ENCODE measurements at places on chromosomes 13 and 19.

- DNase-seq, result no peak
Measured at GRCh38 chr13:35252536-35253205, 223.8 kb downstream of the MAB21L1 start.

- DNase-seq, result no peak
Measured at GRCh38 chr13:29541400-29541799, 54.1 kb downstream of the SLC7A1 start.

DNA sequence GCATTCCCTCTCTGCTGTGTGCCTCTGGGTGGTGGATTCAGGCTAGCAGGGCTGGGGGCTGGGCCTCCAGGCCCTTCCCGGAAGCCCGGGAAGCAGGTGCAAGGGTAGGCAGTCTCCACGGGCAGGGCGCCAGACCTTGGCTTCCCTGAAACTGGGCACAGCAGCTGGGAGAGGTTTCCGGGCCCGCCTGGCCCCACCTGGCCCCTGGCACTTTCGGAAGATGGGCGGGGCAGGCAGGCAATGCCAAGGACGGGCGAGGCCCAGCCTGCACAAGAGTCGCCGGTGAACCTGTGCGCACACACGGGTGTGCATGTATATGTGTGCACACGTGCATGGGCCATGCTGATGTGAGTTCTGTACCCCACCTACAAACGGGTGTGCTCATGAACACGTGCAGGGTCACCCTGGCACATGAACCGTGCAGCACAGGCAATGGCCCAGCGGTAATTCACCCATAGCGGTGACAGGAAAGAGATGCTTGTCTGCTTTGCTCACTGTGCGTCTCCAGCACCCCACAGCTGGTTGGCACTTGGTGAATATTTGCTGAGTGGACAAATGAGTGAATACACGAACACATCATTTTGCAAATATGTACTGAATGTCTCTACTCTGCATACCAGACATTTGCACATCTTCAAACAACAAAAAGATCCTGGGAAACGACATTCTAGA is 15.3 kb downstream of the GADD45B start:
- DNase-seq, result no peak

GRCh38 chr13:70090036-70090723 is 17.4 kb upstream of the ATXN8OS start:
- no peak for DNase-seq

DNA sequence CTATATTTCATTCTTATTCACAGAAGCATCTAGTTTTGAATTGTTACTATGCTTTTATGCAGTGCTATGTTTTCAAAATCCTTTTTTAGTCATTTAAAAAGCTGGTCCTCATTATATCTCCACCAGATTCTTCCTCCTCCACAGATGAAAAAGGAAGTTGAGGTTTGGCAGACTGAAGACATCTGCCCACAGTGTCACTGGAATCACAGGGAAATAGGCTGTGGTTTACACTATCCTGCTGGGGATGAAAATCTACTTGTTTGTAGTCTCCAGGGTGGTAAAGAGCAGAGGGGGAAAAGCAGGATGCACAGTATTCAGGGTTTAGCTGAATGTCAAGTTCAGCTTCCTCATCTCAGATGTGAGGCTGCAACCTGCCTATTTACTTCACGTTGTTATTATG is 351.2 kb downstream of the DNAJC15 start:
- DNase-seq, result no peak

DNA sequence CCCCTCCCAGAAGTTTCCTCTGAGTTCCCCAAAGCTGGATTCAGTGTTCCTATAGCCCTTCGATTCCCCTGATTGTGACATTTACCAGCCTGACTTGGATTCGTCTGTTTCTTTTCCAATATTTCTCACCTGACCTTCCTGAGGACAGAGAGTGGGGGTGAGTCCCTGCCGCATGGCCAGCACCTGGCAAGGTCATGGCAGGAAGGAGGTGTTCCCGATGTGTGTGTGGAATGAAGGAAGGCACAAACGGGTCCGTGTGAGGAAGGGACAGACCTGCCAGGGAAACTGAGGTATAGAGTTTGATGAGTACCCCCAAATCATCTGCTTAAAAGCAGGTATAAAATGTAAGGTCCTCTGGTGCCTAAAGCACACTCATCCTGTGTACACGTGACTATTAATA is 3.3 kb downstream of the COL4A1 start:
- DNase-seq, result no peak

- no peak for DNase-seq
Measured at GRCh38 chr19:46480415-46480814, 9.1 kb upstream of the PNMA8A start.

- no peak for DNase-seq
Measured at GRCh38 chr19:15550929-15551292, 42.6 kb downstream of the CYP4F22 start.

DNA sequence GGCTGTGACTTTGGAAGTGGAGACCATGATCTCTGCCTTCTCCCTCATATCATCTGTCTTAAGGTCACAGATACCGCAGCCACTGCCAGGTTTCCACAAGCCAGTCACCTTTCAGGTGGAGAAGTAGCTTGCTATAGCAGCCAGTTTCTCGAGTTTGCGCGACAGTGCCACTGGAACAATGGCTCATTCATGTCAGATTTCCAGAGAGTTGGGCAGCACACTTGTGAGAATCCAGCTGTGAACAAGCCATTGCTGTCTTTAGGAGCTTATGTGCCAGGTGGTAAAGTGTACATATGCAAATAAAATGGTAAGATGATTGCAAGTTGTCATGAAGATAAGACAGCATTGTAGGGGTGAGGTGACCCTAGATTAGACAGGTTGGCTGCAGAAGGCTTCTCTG is 22.3 kb downstream of the GARRE1 start:
- DNase-seq, result no peak

DNA sequence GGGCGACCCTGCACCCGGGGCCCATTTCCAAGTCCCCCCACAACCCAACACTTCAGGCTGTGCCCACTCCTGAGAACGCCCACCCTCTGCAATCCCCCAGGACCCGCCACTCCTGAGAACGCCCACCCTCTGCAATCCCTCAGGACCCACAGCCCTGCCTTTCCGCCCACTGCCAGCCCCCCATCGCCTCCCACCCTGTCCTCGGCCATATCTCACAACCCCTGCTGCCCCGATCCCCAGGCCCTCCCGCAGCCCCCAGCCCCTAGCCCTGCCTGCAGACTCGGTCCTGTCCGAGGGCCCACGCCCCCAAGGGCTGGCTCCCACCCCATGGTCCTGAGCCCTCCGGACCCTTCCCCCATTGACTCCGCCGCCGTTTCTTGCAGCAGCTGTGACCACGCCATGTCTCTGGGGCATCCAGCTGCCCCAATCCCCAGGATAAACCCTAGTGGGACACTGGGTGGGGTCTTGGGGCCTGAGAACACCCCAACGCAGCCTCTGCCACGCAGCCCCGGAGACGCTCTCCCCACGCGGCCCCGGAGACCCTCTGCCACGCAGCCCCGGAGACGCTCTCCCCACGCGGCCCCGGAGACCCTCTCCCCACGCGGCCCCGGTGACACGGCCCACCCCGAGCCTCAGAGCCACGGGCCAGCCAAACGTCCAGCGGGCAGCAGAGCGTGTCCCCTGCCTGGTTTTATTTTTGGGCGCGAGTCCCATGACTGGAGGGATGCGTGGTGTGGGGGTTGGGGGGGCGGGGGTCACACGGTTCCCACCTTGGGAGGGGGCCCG is 17.0 kb downstream of the SBNO2 start:
- DNase-seq, result no peak

GRCh38 chr13:114142640-114143490 is 10.4 kb upstream of the RASA3 start:
- DNase-seq, result no peak

- DNase-seq, result no peak
Measured at GRCh38 chr13:97327506-97328221, 105.5 kb downstream of the MBNL2 start.

DNA sequence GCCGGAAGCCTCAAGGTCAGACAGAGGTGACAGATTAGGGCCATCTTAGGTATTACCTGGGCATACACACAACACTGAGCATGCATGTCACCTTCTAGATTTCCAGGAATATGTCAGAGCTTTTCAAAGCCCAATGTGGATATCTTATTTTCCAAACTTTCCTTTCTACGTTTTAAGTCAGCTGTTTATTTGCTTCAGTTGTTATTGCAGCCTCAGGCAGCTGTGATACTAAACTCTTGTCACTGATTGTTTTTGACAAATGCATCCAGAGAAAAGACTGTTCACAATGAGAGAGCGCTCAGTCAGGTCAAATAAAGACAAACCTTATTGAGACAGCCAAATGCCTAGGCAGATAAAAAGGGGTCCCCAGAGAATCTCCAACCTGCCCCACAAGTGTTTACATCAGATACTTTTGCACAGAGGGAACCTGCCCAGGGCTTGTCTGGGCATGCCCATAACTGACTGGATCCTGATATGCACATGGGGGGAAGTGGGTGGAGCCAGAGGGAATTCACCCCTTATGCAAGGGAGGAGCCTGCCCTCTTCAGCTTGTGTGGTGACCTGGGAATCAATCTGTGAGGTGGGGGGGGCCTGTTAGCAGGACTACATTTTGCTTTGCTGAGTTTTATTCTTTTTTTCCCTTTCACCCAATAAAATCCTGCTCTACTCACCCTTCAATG is 28.5 kb downstream of the MED4 start:
- no peak for DNase-seq

DNA sequence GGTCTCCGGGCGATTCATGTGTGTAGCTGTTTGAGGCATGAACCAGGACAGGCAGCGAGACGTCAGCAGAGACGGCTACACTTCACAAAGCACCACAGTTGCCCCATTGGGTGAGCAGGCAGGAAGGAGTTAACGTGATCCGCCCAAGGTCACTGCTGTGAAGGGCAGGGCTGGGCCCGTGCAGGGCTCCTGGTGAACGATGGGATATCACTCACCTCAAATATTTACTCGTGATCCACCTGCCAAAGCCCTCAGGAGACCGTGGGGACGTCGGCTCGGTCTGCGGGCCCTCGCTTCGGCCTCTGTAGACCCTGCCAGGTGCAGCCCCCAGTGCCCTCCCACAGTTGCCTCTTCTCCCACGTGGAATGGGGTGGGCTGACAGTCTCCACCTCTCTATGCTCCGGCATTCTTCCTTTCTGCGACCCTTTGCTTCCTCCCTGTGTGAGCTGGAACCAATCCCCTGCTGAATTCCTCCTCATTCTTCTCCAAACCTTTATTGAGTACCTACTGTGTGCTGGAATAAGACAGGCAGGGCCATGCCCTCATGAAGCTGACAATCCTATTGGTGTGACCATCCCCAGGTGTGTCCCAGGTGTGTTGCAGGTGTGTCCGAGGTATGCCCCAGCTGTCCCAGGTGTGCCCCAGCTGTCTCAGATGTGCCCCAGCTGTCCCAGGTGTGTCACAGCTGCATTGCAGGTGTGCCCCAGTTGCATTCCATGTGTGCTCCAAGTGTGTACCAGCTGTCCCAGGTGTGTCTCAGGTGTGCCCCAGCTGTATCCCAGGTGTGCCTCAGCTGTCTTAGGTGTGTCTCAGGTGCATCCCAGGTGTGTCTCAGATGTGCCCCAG is 2.0 kb upstream of the GRK1 start:
- no peak for DNase-seq

DNA sequence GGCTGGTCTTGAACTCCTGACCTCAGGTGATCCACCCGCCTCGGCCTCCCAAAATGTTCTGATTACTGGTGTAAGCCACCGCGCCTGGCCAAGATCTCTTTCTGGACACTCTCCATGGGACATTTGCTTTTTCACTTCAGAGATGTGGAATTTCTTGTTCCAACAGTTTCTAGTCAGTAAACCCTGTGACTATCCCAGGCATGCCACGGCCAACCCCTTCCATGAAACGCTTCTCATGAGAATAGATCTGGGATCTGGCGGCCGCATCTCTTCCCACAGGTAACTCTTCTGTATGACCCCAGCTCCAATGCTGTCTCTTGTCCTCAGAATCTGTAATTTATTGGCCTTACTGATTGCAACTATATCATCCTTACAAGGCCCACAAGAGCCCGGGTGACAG is 16.2 kb downstream of the PLPP2 start:
- no peak for DNase-seq

DNA sequence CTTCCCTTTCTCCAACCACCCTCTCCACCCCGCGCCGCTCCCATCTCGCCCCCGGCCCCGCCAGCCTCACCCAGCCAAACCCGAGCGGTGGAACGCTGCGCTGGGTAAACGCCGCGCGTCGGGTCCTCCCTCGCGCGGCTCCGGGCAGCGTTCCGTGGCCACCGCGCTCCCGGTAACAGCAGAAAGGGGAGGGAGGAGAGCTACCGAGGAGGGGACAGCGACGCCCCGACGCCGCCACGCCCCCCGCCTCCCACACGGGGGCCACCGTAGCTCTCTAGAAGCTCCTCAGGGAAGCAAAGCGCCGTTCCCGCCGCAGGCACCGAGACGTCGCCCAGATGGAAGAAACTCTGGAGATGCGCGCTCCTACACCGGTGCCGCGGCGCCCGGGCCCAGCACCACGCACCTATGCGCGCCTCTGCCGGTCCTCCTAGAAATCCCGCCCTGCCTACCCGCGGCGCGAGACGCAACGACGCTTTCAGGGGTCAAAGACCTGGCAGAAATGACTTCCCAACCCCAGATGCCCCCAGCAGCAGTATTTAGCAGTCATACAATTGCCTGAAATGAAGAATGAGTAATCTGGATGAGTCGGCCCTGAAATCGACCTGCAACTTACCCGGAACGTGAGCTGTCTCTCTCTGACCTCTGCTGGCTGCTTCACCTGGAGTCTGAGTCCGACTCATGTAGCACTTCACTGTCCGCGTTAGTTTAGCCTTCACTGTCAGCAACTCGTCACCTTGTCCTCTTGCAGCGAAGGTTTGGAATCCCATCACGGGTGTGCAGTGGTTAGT is at the start of gene RUBCNL:
RUBCNL (minus strand) TSS at position 189 of the 788 bp plus-strand sequence. CDS start 14,777 bp downstream, outside the sequence.
- DNase-seq, result no peak

DNA sequence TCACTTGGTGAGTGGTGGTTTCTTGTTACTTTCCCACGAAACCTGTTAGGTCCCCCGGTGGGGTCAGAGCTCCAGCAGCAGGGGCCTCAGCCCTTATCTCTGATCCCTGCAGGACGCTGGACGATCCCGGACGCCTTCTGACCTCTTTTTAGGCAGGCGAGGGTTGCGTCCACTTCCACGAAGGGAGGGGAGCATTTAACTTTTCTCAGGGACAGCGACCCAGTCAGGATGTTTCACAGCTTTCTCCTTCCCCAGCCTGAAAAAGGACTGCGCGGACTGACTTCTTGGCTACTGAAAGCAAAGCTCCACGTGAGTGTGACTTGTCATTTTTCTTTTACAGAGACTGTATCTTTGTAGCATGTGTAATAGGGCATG is 692 bp downstream of the ZNF234 start:
- DNase-seq, result no peak

DNA sequence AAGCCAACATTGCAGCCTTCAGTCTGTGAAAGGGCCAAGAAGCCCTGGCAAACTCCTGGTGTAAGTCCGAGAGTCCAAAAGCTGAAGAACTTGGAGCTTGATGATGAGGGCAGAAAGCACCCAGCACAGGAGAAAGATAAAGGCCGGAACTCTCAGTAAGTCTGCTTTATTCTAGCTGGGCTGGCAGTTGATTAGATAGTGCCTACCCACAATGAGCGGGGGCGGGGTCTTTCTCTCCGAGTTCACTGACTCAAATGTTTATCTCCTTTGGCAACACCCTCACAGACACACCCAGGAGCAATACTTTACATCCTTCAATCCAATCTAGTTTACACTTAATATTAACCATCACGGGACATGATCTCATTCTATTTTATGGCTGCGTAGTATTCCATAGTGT is 1317.1 kb downstream of the SLITRK1 start:
- no peak for DNase-seq

GRCh38 chr19:58009666-58010301 is 7.2 kb upstream of the ZNF606 start:
- DNase-seq, result no peak

Measured in amniotic stem cell (primary cell).